ENCODE measurements at places on chromosomes 2 and 18.

GRCh38 chr2:118854507-118855345 is 7.3 kb upstream of the EN1 start:
- DNase-seq = no peak

DNA sequence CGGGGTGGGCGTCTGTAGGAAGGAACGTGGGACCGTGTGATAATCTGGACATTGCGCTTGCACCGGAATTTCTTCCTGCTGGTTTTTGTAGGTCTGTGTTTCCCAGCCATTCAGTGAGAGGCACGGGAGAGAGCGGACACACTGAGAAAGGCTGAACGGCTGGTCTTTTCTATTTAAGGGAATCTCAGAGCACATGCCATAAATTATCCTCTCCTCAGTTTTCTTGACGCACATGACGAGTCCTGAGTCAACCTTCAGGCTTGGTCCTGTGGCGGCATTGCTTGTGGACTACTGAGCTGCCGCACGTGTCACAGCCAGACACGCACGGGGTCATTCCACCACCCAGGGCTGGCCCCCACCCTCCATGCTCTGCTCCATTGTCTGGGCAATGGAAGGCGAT is 519.3 kb upstream of the ID2 start:
- DNase-seq = no peak

- no peak for DNase-seq
Observed at GRCh38 chr18:8496186-8496585, 113.1 kb upstream of the RAB12 start.

DNA sequence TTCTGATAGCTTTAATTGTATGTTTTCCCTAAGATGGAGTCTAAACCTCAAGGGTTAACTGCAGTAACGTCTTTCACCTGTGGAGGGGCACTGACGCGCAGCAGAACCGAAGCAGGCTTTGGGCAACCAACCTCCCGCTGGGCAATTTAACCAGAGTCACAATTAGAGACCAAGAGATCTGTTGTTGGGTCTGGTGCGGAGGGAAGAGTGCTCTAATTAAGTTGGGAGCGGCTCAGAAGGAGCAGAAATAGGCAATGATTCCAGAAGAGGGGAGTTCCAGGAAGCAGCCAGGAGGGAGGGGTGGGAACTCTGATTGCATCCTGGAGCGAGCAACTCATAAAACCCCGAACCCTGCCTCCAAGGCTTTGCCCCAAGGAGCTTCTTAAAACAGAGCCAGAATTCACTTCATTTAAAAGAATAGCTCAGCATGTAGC is 245.8 kb downstream of the PAX3 start:
- DNase-seq = no peak

DNA sequence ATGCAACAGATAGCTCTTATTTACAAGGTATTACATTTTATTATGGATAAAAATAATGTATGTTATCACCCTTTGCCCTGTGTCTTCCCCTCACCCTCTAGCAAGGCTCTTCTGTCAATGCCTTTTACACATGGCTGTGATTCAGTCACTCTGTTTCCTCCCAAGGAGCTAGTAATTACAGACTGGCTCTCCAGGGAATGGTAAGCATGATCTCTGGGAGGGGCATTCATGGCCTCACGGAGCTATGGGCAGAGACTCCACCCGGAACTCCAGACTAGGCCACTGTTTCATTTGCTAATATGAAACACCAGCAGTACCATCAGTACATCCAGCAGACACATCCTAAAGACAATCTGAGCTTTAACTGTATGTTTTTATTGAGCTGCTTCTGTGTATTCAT is 410.9 kb upstream of the CYRIA start:
- DNase-seq = no peak

DNA sequence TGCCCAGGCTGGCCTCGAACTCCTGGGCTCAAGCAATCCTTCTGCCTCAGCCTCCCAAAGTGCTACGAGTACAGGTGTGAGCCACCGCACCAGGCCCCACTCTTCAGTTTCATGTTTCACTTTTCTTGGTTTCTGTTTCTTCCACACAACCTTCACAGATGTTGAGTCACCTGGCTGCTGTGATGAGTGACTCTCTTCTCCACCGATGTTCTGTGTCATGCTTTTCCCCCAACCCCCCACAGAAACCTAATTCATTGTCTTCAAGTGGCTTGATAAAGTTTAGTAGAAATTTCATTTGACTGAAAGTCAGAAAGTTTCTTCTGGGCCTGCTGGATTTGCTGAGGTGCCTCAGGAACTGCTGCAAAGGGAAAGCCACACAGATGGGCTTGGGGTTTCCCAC is 78.5 kb downstream of the SPHKAP start:
- DNase-seq = no peak

DNA sequence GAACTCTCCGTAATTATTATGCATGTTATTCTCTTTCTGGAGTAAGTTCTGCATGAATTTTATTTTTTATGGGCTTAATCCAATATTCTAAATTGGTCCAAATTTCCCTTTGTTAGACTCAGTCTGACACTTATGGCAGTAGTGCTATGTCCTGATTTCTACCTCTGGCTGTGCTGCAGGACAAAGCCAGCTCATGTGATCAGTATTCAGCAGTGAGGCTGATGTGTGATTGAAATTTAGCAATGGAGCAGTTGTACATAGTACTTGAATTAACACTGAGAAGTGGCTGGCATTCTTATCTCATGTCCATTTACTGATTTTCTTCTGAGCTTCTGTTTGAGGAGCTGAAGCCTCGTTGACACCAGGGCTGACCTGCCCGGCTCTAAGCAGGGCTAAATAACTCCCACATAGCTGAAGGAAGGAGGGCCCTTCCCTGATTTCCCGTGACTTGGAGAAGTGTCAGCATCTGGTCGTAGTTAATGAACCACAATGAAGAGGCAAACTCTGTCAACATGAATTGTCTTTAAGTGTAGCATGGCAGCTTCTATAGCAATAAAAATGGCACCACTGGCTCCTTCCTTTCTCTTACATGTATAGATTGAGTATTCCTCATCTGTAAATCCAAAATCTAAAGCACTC is 159.0 kb upstream of the RASGRP3 start:
- DNase-seq = no peak

GRCh38 chr2:160034396-160034795 is 28.0 kb downstream of the PLA2R1 start:
- no peak for DNase-seq

DNA sequence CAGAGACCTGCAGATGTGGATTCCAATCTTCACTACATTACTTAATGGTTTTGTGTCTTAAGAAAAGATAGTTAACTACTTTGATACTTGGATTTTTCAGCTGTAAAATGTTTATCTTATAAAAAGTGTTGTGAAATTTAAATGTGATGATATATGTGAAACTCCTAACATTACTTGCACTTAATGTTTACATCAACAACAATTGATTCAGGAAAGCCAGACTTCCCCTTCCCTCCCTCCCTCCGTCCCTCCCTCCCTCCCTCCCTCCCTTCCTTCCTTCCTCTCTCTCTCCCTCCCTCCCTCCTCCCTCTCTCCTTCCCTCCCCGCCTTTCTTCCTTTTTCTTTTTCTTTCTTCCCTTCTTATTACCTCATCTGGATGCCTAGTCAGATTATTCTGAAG is 773.9 kb upstream of the FAM98A start:
- no peak for DNase-seq

GRCh38 chr2:46269544-46270273 is 27.5 kb upstream of the EPAS1 start:
- no peak for DNase-seq

GRCh38 chr2:37168217-37168981 is 11.6 kb upstream of the EIF2AK2 start:
- no peak for DNase-seq

Data from activated CD8-positive, alpha-beta memory T cell treated with anti-CD3 and anti-CD28 coated beads for 4 hours (primary cell).